ENCODE measurements at places on chromosomes 6 and 20.
A peak's percentile ranks its signal among the peaks of the same experiment; 100 is the strongest.

DNA sequence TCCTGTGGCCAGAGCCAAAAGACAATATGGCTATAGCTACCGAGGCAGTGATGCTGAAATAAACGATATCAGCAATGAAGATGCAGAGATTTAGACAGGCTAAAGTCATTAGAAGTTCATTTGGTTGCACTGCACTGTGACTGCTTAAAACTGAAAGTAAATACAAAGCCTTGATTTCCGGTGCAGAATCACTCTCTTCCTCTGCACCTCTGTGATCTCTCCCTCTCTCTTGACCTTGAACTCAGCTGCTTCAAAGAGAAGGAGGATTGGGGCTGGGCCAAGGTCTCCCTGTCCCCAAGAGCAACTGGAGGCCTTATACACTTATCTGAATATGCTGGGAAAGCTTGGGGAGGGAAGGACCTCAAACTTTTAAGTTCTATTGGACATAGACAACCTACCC lies 34.6 kb upstream of the SPACA1 start:
- no peak for DNase-seq

- DNase-seq = no peak
These were observed 348.2 kb downstream of the TFAP2B start for GRCh38 chr6:51166914-51167313.

DNA sequence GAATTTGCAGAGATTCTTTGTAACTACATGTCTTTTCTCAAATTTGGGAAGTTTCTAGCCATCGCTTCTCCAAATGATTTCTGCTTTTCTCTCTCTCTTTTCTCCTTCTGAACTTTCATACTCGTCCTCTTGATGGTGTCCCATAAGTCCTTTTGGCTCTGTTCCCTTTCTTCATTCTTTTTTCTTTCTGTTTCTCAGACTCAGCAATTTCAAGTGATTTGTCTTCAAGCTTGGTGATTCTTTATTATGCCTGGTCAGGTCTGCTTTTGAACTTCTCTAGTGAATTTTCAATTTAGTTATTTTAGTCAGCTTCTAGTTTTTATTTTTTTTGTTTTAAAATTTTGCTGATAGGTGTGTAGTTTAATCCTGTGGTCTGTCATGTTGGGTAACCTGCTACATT lies 57.6 kb upstream of the EEF1E1 start:
- DNase-seq = no peak

DNA sequence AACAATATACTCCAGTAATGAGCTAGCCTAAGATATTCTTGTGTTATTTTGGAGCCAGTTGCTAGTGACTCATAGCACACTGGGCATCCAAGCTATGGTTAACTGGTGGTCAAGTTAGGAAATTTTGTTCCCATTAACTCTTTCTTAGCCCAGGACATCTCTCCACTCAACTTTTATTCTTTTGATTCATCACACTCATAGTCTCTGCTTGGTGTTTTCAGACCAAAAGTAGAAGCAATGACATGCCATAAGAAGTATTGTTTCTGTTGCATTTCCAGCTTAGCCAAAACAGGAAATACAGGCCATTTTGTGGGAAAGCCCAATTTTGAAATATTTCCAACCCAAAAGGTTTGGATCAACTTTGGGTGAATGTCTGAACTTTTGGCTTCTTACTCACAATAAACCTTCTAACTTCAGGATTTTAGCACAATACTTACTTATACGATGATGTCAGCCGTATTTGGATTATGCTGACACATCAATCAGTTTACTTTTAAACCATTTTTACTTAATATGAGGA lies 31.6 kb upstream of the CCN2 start:
- no peak for DNase-seq

GRCh38 chr6:30555816-30556065 lies 548 bp downstream of the GNL1 start:
- no peak for DNase-seq

DNA sequence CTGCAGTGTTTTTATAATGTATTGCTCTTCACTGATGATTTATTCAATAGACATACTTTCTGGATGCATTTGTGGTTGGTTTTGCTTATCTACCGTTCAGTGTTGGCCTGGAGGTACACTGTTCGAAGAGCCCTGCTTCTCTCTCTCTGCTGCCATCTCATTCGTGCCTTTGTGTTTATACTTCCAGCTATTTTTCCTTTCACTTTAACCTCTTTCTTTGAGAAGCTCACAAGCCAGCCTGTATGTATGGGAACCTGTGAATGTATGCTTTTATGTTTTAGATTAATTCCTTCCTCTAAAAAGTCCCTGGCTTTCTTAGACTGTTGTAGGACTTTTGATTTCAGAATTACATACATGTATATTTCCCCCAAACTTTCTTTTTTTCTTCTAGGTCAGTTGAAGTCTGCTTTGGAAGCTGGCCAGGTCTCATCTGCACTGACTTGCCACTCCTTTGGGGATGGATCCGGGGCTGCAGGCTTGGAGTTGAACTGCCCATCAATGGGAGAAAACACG lies 83.0 kb downstream of the SCAND1 start:
- no peak for DNase-seq

GRCh38 chr6:143401636-143402370 lies 48.7 kb downstream of the ADAT2 start:
- no peak for DNase-seq

GRCh38 chr6:139643986-139644385 lies 269.5 kb upstream of the CITED2 start:
- no peak for DNase-seq

- no peak for DNase-seq
These were observed 21.1 kb upstream of the EDN1 start for GRCh38 chr6:12269110-12269509.

GRCh38 chr20:37627767-37628130 lies 66.1 kb upstream of the CTNNBL1 start:
- no peak for DNase-seq

- DNase-seq = no peak
These were observed 3.6 kb downstream of the SULF2 start for GRCh38 chr20:47781632-47782031.

DNA sequence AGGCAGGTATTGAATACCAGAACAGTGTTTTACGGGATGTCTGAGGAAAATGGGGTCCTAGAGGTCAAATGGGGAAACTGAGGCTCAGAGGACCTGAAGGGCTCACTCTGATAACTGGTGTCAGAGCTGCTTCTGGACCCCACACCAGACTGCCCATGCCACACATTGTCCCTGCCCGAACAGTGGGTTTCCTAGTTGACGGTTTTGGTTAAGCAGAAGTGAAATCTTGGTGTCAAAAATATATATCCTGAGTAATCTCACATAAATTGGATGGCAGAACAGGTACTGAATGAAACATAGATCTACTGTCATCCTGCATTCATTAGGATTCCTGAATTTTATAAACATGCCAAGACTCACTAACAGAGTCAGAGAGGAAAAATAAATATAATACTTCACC lies 16.3 kb downstream of the NOX3 start:
- no peak for DNase-seq

GRCh38 chr6:111692327-111693164 lies 86.9 kb upstream of the TRAF3IP2 start:
- no peak for DNase-seq

DNA sequence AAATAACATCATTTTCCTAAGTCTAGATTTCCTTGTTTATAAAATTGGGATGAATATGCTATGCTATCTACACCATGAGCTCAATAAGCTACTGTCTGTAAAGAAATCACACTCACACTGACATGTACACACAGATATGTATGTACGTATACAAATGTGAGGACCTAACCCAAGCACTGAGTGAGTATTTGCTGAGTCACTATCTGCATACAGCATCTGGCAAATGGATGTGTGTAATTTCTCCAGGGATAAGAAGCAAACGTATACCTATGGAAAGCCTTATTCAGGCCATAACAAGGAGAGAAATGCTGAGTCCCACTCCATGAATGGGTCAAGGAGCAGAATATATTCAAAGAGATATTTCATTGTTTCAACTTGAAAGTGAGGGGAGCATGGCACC lies 153.9 kb downstream of the LPA start:
- DNase-seq = no peak

- no peak for DNase-seq
These were observed 181.2 kb upstream of the SNX9 start for GRCh38 chr6:157641837-157642236.

- no peak for DNase-seq
These were observed 39.2 kb upstream of the TXLNB start for GRCh38 chr6:139330826-139331500.

DNA sequence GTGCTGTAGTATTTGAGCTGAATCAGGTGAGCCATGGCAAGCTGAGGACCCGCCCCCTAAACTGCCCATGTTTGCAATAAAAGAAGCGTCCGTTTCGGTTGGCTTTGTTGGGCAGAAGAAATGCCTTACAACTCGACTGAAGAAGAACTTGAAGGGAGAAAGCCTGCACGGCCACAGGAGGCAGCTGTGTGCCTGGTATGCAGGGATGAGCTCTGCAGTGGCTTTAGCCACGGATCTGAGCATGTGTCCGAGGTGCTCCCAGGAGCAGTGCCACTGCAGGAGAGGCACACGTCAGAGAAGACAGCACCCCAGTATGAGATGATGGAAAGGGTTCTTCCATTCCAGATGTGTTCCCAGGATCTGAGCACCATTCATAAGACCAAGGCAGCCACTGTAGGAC lies 23.5 kb downstream of the KIZ start:
- no peak for DNase-seq

GRCh38 chr6:135192256-135193174 lies 11.4 kb downstream of the MYB start:
- no peak for DNase-seq

GRCh38 chr6:169292338-169293124 lies 38.9 kb upstream of the THBS2 start:
- no peak for DNase-seq

DNA sequence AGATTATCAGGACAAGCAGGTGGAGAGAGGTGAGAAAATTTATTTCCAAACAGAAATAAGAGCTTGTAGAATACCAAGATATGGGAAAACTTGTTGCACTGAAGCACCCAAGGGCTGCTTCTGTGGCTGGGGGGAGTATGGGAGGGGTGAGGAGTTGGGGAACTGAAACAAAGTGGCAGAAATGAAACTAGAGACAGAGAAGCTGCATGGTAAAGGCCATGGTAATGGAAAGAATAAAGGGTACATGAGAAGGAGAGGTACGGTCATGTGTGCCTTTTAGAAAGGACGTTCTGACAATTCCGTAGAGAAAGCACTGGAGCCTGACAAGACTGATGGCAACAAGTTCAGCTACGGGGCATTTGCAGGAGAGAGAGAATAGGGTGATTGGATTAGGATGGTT lies 51.6 kb upstream of the RIN2 start:
- no peak for DNase-seq

- DNase-seq = no peak
These were observed 4.0 kb downstream of the ZBTB2 start for GRCh38 chr6:151387175-151387970.

- no peak for DNase-seq
These were observed 337.0 kb downstream of the PTPRT start for GRCh38 chr20:42852691-42853090.

- no peak for DNase-seq
These were observed 30.2 kb upstream of the FRMD1 start for GRCh38 chr6:168109171-168109570.

GRCh38 chr6:48183178-48183577 lies 72.2 kb upstream of the PTCHD4 start:
- DNase-seq = no peak

- DNase-seq = no peak
These were observed 7.0 kb upstream of the PLTP start for GRCh38 chr20:45918779-45919537.

- no peak for DNase-seq
These were observed 396.9 kb upstream of the ADGRB3 start for GRCh38 chr6:68238097-68238601.

GRCh38 chr6:39227476-39227875 lies 1.8 kb downstream of the KCNK5 start:
- no peak for DNase-seq

GRCh38 chr20:9276966-9277468 lies 208.1 kb downstream of the PLCB4 start:
- no peak for DNase-seq

- DNase-seq = no peak
These were observed 525 bp downstream of the NCOA7 start for GRCh38 chr6:125791151-125791819.

GRCh38 chr6:107641500-107641941 lies 151.6 kb downstream of the SOBP start:
- no peak for DNase-seq

DNA sequence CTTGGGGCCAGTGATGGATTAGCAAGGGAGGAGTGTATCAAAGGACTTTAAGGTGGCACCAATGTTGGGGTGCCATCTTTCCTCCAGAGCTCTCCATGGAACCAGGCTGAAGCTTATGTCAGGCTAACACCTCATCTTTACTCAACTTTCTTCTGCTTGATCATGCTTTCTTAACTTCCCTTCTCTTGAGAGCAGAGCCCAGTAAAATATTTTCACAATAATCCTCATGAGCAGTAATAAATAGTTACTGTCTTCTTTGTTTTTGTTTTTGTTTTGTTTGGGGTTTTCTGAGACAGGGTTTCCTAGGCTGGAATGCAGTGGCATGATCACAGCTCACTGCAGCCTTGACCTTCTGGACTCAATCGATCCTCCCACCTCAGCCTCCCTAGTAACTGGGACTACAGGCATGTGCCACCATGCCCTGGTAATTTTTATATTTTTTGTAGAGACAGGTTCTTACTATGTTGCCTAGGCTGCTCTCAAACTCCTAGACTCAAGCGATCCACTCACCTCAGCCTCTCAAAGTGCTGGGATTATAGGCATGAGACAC lies 127.9 kb upstream of the TOP1 start:
- DNase-seq = no peak

DNA sequence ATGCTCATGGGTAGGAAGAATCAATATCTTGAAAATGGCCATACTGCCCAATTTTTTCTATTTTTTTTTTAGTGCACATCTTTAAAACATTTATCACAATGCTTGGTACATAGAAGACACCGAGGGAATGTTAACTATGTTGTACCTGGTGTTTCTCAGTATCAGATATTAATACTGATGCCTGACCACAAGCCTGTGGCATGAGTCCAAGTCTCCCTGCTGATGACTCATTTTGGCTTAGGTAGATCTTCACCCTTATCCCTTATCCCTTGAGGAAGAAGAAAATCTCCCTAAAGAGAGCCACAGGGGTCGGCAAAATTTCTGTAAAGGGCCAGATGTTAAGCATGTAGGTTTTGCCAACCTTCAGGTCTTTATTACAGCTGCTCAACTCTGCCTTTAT lies 14.5 kb downstream of the CD109 start:
- DNase-seq = no peak

DNA sequence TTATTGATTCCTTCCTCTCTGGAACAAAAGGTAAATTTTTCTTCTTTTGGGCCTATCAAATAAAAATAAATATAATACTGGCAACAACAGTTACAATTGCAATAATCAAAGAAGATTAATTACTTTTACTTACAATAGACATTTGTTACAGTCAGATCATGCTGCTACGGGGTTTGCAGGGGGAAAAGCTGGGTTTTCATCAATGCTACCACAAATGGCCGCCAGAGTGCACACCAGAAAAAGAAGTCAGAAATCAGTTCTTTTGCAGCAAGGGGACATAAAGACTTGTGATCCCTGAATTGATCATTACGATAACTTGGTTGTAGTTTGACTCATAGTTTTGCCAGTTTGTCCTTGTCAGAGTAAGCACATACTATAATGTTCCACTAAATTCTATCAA lies 714.5 kb upstream of the EYS start:
- DNase-seq = peak; percentile 28
